Heart left ventricle (tissue), 16 donors: ENCODE measurements at places on chromosomes 5 and 9. TPM values are rescaled to one million over a fixed set of nuclear protein-coding genes. Genes with fewer than 3 reads are reported as not detected.

Gene UNC13B
- total RNA-seq: 18.0 TPM

Gene FBP1
- total RNA-seq: 1.6 TPM

Gene ADAMTS6
- 2.7 TPM for total RNA-seq

Gene BTNL3
- not detected for total RNA-seq

Gene FAM114A2
- total RNA-seq: 35.0 TPM

Gene HMGCS1
- total RNA-seq: 7.9 TPM

Gene PCDHB11
- 2.3 TPM for total RNA-seq

Gene GAS1
- 11.4 TPM for total RNA-seq

Gene STX17
- 20.4 TPM for total RNA-seq

Gene EGFLAM
- total RNA-seq: 12.5 TPM
